ENCODE measurements at places on chromosomes 5 and 9.

DNA sequence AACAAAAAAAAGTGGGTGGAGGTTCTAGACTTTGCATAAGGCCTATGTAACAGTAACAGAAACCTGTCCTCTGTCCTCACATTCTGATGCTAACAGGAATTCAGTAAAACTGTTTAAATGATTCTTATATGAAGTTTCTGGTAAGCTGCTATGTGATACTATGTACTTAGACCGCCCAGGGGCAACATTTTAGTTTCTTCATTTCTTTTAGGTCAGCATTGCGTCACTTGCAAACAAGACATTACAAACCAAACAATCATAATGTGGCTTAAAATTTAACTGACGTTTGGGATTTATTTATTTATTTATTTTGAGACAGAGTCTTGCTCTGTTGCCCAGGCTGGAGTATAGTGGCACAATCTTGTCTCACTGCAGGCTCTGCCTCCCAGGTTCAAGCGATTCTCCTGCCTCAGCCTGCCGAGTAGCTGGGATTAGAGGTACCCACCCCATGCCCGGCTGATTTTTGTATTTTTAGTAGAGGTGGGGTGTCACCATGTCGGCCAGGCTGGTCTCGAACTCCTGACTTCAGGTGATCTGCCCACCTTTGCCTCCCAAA is 44.3 kb downstream of the TENT4A start:
- DNase-seq: no peak

- DNase-seq: no peak
These were observed 526.1 kb downstream of the BNC2 start for GRCh38 chr9:16344343-16344742.

DNA sequence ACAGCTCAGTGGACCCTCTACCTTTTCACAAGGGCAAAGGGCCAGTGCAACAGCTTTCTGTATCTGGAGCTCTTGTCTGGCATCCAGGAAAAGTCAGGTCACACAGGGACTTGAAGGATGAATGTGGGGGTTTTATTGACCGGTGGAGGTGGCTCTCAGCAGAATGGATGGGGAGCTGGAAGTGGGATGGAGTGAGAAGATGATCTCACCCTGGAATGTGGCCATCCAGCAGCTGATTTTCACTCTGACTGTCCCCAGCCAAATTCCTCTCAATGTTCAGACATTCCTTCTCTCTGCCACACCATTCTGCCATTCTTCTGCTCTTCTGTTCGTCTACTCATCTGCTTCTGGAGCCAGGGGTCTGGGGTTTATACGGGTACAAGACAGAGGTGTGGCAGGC is 1119.9 kb downstream of the TAF11L14 start:
- no peak for DNase-seq

DNA sequence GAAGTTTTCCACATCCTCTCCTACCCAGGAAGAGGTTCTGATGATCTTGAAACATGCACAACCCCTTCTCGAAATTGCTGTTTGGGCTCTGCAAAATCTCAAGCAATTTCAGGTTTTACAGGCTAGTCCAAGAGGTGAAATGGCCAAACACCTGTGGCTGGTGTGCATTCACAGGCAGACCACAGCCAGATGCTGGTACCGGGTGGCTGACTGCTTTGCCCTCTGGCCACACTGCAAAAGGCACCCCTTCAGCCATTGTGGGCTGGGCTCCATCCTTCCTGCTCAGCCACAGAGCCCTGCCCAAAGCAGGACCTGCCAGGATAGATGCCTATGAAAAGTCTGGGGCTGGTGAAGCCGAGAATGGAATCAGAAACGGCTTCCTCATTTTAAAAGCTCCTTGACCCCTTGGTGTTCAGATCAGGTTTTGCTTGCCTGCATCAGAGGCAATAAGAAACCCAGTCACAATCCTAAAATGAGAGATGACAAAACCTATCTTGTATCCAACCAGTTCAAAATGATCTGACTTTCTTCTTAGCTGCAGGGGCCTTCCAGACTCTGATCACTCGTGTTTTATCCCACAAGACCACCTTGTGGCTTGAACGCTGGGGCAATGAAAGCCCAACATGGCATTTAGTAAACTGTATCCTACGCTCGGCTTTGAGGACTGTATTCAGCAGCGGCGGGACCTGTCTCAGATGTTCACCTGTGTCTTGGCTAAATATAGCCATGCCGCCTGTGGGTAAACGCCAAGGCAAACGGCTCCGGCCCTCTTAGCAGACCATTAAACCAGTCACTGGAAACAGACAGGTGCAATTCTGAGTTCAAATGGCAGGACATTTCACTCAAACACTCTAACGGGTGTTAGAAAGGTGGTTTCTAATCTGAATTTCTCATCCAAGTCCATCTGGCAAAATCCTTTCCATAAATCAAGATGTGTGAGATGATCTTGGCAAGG is 49.6 kb downstream of the EPB41L4B start:
- DNase-seq: no peak

GRCh38 chr9:109383947-109384346 is 63.1 kb upstream of the EPB41L4B start:
- DNase-seq: no peak

- DNase-seq: no peak
These were observed 270.7 kb upstream of the ELAVL2 start for GRCh38 chr9:24096756-24097155.

- no peak for DNase-seq
These were observed 94.3 kb upstream of the EQTN start for GRCh38 chr9:27391040-27391895.

DNA sequence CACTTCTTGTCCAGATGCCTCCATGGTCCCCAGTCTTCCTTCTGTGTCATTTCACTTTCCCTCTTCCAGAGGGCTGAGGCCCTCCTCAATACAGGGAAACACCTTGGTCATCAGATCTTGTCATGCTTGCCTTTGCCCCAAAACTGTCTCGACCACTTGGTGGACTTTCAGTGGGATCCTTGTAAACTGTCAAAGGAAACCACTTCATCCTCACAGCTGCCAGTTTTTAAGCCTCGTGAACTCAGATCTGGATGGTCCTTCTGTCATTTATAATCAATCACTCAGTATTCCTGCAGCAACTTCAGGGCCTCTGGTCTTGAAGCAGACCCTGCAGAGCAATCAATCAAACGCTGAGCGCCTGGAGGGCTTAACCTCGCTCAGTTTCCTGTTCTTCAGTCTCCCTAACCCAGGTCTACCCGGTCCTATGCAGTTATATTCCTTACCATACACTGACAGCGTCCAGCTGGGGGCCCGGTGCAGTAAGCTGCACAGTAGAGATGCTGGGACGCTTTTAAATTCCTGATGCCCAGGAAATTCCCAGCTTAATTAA is 74.6 kb downstream of the GOLPH3 start:
- no peak for DNase-seq

DNA sequence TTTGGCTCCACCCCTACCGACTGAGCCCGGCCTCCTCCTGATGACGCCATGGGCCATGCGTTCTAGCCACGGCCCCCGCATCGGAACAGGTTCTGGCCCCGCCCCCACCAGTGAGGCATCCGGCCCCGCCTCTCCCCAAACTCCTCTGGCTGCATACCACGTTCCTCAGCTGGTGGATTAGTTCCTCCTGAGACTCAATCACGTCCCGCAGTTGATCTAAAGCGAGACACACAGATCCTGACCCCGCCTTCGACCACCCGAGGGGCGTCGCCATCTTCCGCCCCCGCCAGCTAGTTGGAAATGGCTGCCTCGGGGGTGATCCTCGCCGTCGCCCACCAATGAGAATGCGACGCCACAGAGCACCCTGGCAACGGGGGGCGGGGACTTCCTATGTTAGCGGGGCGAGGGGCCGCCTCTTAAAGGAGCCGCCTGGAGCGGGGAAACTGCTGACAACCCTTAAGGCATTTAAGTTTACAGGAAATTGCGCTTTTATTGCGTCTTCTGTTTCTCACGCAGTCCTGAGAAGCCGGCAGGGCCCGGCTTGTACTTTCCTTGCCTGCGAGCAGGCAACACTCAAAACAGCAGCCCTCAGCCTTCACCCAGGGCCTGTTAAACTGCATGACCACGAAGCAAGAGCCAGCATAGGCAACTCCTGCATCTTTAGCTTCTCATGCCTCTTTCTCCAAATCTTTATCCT is at the start of gene SPATA24:
Gene SPATA24 (minus strand): TSS at position 303 of the 697 bp plus-strand sequence. CDS start 29 bp downstream, at position 274.
- DNase-seq: peak; percentile 98

GRCh38 chr5:169006842-169007790 is 293.8 kb downstream of the SLIT3 start:
- no peak for DNase-seq

GRCh38 chr5:10563110-10563944 is 543 bp upstream of the ANKRD33B start:
- peak; percentile 39 for DNase-seq

GRCh38 chr5:7755958-7756357 is 95.0 kb downstream of the CFAP90 start:
- no peak for DNase-seq
